ENCODE measurements at places on chromosomes 3 and 15. TPM values are rescaled to one million over a fixed set of nuclear protein-coding genes. Genes with fewer than 3 reads are reported as not detected.

DNA sequence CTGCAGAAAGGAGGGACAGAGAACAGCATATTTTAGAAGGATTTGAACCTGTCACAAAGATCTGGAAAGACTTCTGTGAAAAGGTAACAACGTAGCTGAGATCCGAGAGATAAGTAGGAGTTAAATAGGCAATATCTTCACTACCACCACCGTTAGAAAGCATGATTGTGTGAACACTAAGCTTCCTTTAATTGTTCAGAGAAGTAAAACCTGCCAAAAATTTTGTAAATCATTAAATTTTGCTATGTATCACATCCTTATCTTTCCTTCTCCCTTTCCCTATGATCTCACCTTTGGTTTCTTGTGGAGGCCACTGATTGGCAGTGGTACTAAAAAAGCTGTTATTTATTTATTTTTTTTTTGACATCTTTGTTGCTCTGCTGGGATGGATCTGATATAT lies 346.9 kb downstream of the NLGN1 start:
- H3K27me3 ChIP-seq, result no peaks in the 10 kb centered on the region
- no peak overlapping the region for H3K27ac ChIP-seq
- no peak overlapping the region for H3K4me3 ChIP-seq
- no peaks in the 10 kb centered on the region for H3K36me3 ChIP-seq
- peaks cover 74% of the 10 kb centered on the region for H3K4me1 ChIP-seq
- DNase-seq, result no peak

GRCh38 chr3:183638101-183638852 lies 2.9 kb downstream of the KLHL24 start:
- no peak overlapping the region for H3K27ac ChIP-seq
- no peaks in the 10 kb centered on the region for H3K27me3 ChIP-seq
- peaks cover 5% of the 10 kb centered on the region for H3K4me1 ChIP-seq

FOXL2NB gene
- total RNA-seq, result 0.54 TPM

DNA sequence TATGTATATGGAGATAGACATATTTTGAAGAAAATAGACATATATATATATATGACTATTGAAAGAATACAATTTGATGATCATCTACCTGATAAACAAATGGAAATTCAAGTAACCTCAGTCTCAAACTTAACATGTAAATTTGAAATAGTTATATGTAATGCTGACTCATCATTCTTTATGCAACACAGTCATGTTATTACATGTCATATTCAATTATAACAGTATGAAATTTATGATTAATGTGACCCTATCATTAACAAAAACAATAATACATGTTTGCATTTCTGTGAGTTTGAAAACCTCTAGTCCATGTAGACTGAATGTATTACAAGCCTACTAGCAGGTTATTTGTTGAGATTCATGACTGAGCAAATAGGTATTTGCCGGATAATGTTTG lies 204.1 kb downstream of the CADM2 start:
- no peaks in the 10 kb centered on the region for H3K27me3 ChIP-seq
- DNase-seq, result no peak
- no peaks in the 10 kb centered on the region for H3K4me1 ChIP-seq

DNA sequence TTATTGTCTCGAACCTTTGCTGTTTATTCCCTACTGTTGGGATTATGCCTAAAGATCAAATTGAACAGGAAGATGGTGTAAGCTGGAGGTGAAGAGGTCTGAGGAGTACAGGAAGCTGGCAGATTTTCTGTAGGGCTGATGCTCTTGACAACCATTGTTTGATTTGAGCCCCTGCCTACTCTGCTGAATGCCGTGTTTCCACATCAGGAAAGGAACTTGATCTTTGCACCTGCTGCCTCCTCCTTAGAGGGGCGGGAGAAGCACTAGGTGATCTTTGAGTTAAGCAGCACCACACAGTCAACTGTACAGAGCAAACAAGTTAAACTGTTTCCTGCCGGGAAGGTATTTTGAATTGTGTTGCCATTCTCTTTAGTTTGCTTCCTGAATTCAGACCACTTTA lies 364.6 kb upstream of the EPHA6 start:
- no peak for DNase-seq
- H3K36me3 ChIP-seq, result no peaks in the 10 kb centered on the region
- H3K27ac ChIP-seq, result no peak overlapping the region
- H3K27me3 ChIP-seq, result no peaks in the 10 kb centered on the region
- no peaks in the 10 kb centered on the region for H3K4me1 ChIP-seq
- H3K4me3 ChIP-seq, result no peak overlapping the region

DNA sequence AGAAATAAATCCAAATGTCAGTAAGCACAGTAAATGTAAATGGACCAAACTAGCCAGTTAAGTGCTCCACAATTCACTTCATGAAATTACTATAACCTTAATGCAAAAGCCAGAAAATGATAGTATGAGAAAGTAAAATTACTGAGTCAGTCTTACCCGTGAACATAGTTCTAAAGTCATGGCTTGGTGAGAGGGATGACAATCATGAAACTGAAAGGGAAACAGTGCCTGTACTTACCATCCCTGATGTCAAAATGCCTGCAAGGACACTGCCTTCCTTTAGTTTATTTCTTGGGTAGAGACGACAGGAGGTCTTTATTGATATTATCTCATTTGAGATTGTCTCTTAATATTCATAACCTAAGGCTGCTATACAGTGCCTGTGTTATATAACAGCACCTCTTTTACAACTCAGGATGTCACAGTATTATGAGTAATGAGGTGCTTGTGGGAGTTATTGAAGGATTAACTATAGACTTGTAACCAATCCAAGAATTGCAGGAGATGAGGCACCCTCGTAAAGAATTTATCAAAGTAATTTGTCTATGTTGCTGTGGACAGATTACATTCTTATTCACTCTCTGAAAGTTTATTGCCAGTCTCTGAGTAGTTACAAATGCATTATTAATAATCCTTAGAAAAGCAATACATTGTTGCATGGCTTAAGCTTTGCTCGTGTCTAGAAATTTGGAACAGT lies 142.9 kb upstream of the BFSP2 start:
- H3K4me3 ChIP-seq, result no peak overlapping the region
- DNase-seq, result peak; percentile 6
- H3K27me3 ChIP-seq, result no peaks in the 10 kb centered on the region
- H3K27ac ChIP-seq, result no peak overlapping the region

- no peak for DNase-seq
- no peaks in the 10 kb centered on the region for H3K36me3 ChIP-seq
- no peaks in the 10 kb centered on the region for H3K4me1 ChIP-seq
- no peak overlapping the region for H3K4me3 ChIP-seq
- no peaks in the 10 kb centered on the region for H3K27me3 ChIP-seq
These were observed 105.7 kb downstream of the LRRK1 start for GRCh38 chr15:101024706-101025500.

DNA sequence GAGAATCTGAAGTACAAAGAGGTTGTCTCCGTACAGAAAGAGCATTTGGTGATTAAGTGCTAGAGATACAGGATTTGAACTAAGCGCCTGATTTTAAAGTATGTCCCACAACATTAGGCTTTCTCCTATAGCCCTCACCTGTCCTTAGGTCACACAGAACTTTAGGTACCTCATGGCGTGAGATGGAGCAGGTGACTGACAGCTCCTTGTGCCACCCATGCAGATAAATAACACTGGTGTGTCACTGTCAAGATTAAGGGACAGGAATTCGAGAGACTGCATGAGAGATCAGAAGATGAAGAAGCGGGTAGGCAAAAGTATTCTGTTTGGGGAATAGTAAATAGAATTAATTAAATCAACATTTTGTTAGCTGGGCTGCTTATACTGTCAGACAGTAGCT lies 1.1 kb downstream of the BLM start:
- H3K36me3 ChIP-seq, result no peaks in the 10 kb centered on the region
- H3K27me3 ChIP-seq, result no peaks in the 10 kb centered on the region
- DNase-seq, result no peak
- peaks cover 6% of the 10 kb centered on the region for H3K4me1 ChIP-seq
- H3K27ac ChIP-seq, result no peak overlapping the region
- peak overlapping the region; percentile 88 for H3K4me3 ChIP-seq

GRCh38 chr3:190320594-190321362 lies 1.5 kb downstream of the CLDN1 start:
- H3K27ac ChIP-seq, result no peak overlapping the region
- H3K4me3 ChIP-seq, result no peak overlapping the region
- DNase-seq, result no peak

DNA sequence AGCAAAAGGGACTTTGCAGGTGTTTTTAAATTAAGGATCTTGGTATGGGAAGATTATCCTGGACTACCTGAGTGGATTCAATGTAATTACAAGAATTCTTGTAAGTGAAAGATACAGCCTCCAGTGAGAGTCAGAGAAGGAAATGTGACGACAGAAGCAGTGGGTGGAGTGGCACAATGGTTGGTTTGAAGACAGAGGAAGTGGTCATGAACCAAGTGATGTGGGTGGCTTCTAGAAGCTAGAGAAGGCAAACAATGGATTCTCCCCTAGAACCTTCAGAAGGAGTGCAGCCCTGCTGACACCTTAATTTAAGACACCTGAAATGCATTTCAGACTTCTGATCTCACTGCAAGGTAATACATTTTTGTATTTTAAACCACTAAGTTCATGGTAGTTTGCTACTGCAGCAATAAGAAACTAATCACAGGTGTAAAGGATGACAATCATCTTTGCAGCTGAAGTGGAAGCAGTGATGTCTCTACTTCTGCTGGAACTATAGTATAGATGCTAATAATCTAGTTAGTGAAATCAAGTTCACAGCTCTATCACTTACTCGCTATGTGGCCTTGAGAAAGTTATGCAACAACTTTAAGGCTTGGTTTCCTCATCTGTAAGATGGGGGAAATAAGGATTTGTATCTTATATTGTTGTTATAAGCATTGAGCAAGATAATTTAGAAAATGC lies 403.4 kb upstream of the SUCLG2 start:
- no peak overlapping the region for H3K4me3 ChIP-seq
- DNase-seq, result no peak
- H3K36me3 ChIP-seq, result no peaks in the 10 kb centered on the region
- H3K4me1 ChIP-seq, result no peaks in the 10 kb centered on the region
- H3K27me3 ChIP-seq, result no peaks in the 10 kb centered on the region

GRCh38 chr3:52722491-52722890 lies 16.6 kb downstream of the SPCS1 start:
- H3K4me3 ChIP-seq, result no peak overlapping the region
- no peaks in the 10 kb centered on the region for H3K36me3 ChIP-seq
- peak; percentile 10 for DNase-seq
- no peaks in the 10 kb centered on the region for H3K4me1 ChIP-seq

GRCh38 chr3:193737191-193737751 lies 144.3 kb downstream of the OPA1 start:
- H3K27me3 ChIP-seq, result no peaks in the 10 kb centered on the region
- no peak overlapping the region for H3K27ac ChIP-seq
- H3K36me3 ChIP-seq, result no peaks in the 10 kb centered on the region
- no peak overlapping the region for H3K4me3 ChIP-seq

CPB1 gene
- not detected for total RNA-seq

THSD4 gene
- 50.6 TPM for total RNA-seq

- no peak overlapping the region for H3K27ac ChIP-seq
- no peaks in the 10 kb centered on the region for H3K27me3 ChIP-seq
- H3K4me1 ChIP-seq, result no peaks in the 10 kb centered on the region
- no peaks in the 10 kb centered on the region for H3K36me3 ChIP-seq
These were observed 264.6 kb upstream of the TLE3 start for GRCh38 chr15:70362350-70362749.

GRCh38 chr3:125165189-125165947 lies 47.2 kb downstream of the SLC12A8 start:
- H3K4me1 ChIP-seq, result peaks cover 16% of the 10 kb centered on the region
- H3K36me3 ChIP-seq, result no peaks in the 10 kb centered on the region
- no peak overlapping the region for H3K4me3 ChIP-seq
- peak; percentile 68 for DNase-seq
- H3K27me3 ChIP-seq, result no peaks in the 10 kb centered on the region

DNA sequence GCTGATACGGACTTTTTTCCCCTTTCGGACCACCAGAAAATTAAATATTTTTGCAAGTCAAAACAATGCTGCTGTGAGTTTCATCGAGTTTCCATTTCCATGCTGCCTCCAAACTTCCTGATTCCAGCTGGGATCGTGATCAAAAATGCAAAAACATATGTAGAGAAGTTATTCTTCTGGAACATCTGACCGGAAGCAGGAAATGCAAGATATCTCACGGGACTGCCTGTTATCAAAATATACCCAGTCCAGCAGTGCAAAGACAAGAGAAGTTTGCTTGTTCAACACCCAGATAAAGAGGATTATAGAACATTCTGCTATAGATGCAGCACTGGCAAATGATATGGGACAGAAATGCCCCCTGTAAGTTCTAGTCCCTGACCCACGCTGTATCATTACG lies 726.7 kb upstream of the NR2F2 start:
- no peak overlapping the region for H3K27ac ChIP-seq
- no peak for DNase-seq
- H3K36me3 ChIP-seq, result no peaks in the 10 kb centered on the region
- peaks cover 16% of the 10 kb centered on the region for H3K4me1 ChIP-seq

DNA sequence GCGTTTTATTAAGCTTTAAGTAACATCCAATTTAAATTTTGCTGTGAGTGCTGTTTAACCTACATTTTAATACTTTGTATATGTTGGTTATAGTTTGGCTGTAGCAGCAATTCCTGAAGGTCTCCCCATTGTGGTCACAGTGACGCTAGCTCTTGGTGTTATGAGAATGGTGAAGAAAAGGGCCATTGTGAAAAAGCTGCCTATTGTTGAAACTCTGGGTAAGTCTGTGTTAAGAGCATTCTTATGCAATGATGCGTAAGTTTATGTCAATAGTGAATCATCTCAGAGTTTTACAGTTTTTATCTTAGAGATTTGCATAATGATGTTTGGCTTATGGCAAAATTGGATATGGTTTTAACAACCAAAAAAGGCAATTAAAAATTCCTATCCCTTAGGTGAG lies 62.7 kb downstream of the ASTE1 start:
- H3K27me3 ChIP-seq, result no peaks in the 10 kb centered on the region
- peaks cover 63% of the 10 kb centered on the region for H3K4me1 ChIP-seq
- DNase-seq, result peak; percentile 95
- peak overlapping the region; percentile 23 for H3K4me3 ChIP-seq
- H3K36me3 ChIP-seq, result peaks cover 19% of the 10 kb centered on the region
- peak overlapping the region; percentile 95 for H3K27ac ChIP-seq

POLQ gene
- total RNA-seq, result 1.6 TPM

FOXB1 gene
- not detected for total RNA-seq

DNA sequence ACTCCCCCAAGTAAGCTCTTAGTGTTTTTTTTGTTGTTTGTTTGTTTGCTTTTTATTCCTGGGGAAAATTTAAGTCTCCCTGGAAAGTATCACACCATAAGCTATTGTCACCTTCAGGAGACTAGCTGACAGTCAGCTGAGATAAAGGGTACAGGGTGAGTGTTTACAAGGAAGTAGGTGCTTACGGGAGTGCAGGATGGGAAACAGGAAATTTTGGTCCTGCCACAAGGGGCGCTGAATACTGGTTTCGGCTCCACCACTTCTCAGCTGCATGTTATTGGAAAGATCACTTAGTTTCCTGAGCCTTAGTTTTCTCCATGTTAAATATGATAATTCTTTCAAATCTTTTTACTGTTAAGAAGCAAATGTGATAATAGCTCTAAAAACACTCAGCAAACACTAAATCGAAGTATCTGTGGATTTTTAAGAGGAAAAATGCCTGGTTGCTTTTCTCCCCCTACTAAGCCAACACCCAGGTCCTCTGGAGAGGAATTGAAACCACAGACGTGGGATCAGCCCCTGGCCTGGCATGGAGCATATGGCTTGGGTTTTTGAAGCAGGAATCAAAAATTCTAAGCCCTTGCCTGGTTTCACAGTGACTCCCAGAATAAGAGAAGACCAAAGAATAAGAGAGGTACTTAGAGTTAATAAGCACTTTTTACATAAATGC lies 90.7 kb downstream of the SCN11A start:
- no peaks in the 10 kb centered on the region for H3K27me3 ChIP-seq
- peak; percentile 61 for DNase-seq

GRCh38 chr3:26592451-26592850 lies 30.1 kb upstream of the LRRC3B start:
- H3K4me3 ChIP-seq, result no peak overlapping the region
- no peak overlapping the region for H3K27ac ChIP-seq
- no peaks in the 10 kb centered on the region for H3K36me3 ChIP-seq

GCSAM gene
- not detected for total RNA-seq
